CD8-positive, alpha-beta memory T cell (primary cell): ENCODE measurements at places on chromosomes 5 and 9. TPM values are rescaled to one million over a fixed set of nuclear protein-coding genes. Genes with fewer than 3 reads are reported as not detected.

The SLC34A1 gene
- 0.09 TPM for total RNA-seq

DNA sequence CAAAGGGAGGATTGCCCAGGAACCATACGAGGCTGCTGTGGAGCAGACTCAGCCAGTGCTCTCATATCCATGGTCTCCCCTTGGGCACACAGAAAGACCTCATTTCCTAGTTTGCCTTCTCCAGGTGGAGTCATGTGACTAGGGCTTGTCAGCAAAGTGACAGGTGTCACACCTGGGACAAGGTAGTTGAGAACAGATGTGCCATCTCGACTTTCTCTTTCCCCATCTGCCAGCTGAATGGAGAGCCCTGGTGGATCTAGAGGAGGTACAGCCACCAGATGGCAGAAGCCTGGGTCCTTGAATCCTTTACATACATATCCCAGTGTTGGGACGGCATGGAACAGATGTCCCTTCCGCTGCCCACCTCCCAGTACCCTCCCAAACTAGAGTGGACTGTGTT is 42.9 kb upstream of the ALDOB start:
- no peak for DNase-seq

The CLTA gene
- 186 TPM for total RNA-seq

DNA sequence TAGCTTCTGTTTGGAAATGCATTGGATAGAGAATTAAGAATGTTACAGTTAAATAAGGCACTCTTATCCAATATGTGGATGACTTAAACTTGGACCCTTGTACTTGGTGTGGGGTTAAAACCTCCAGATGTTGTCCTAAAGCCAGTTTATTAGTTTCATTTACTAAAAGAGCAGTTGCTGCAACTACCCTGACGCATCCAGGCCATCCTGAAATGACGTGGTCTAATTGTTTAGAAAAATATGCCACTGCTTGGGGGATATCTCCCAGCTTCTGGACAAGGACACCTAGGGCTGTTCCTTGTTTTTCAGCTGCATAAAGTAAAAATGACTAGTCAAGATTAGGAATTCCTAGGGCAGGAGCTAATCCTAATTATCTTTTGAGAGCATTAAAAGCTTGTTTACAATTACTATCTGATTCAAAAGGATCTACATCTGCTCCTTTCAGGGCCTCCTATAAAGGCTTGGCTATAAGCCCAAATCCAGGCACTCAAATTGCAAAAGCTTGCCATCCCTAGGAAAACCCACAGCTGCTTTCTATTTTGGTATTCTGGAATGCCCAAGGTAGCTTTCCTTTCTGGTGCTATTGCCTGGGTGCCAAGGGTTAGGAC is 45.7 kb upstream of the SLCO4C1 start:
- DNase-seq, result no peak

GRCh38 chr9:130149031-130149430 is 23.2 kb upstream of the NCS1 start:
- no peak for DNase-seq

- no peak for DNase-seq
Measured at GRCh38 chr5:36530215-36530614, 76.2 kb upstream of the SLC1A3 start.

DNA sequence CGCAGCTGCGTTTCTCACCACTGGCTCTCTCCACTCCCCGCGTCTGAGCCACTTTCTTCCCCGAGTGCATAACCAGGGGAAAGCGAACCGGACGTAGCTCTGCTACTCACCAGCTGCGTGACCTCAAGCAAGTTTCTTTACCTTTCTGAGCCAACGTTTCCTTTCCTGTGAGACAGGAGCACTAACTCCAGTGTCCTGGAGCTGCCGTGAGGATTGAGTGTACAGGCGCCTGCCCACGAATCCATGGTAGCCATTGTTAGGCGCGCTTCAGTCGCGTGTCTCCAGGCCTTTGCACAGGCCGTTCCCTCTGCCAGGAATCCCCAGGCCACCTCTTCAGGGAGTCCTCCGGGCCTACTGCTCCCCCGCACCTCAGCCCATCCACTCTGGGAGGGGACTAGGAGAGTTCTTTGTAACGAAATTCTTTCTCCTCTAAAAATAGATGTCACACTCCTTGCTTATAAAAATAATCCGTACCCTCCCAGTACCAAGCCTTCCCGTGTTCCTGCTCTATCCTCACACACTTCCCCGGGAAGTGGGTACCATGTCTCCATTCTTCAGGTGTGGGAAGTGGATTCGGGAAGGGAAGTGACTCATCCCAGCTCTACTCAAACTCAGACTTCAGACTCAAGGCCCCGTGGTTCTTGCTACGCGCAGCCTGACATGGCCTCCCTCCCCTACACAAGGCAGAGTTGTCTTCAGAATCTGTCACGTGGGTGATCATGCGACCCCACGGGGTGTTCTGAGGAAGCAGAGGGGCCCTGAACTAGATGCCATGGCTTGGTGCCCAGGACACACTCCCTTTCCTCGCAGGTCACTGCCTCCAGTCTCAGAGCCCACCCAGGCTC is 16.1 kb upstream of the CRB2 start:
- DNase-seq, result no peak

- DNase-seq, result no peak
Measured at GRCh38 chr9:88587182-88587581, 52.2 kb downstream of the NXNL2 start.

The LCN2 gene
- total RNA-seq, result not detected
